Tibial nerve (tissue), 4 donors: ENCODE measurements at places on chromosomes 7 and 10.

- no peak for DNase-seq
Measured at GRCh38 chr10:111475720-111476119, 398.9 kb downstream of the ADRA2A start.

GRCh38 chr10:121059351-121059750 lies 208.2 kb downstream of the WDR11 start:
- DNase-seq: no peak

DNA sequence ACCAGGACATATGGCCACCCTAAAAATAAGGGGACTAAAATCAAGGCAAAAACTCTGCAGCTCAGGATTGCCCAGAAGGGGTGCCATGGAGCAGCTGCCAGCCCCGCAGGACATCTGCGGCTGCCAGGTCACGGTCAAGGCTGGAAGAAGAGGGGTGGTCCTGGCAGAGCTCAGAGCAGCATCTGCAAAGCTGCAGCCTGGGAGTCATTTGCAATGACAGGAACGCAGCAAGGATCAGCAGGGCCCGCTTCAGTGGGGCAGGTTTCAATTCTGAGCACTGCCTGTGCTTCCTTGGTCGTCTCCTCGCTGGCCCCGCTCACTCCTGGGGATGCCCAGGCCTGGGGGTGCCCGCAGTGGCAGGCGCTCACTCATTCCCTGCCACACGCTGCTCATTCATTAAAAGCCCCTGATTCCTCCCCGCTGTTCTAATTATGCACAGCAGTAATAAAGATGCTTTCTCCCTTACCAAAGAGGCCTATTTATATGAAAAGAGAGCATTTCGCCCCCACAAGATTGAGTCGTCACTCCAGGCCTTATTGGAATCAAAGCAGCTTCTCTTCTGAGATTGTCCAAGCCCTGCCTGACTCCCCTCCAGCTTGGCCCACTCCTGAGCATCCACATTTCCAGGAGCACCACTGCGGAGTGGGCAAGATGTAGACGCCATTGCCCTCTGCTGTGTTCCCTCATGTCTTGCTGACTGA lies 4.6 kb downstream of the HSPA12A start:
- no peak for DNase-seq

- no peak for DNase-seq
Measured at GRCh38 chr7:36296284-36296683, 93.4 kb upstream of the ANLN start.

- no peak for DNase-seq
Measured at GRCh38 chr10:123549761-123550454, 116.2 kb upstream of the GPR26 start.

DNA sequence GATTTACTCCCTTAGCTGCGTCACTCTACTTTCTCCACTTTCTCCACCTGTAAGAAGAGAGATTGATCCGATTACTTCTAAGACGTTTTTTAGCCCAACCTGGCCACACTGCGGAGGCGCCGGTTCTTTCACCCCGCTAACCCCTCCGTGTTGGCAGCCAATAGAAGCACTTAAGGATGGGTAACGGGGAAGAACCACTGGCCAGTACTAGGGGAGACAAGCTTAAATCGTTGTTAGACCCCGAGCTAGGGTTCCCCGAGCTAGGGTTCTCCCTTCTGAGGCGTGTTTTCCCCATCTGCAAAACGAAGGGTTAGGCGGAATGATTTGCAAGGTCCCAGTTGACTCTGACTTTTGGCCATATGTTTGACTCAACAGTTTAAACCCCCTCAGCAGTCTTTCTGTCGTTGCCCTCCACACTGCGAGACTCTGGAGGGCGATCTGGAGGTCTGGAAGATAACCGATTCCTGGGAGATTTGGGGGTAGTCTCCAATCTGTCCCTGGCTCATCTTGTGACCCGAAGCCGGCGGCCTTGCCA lies 644 bp downstream of the UMAD1 start:
- DNase-seq: no peak

- peak; percentile 54 for DNase-seq
Measured at GRCh38 chr10:44334621-44335184, 50.2 kb downstream of the CXCL12 start.

DNA sequence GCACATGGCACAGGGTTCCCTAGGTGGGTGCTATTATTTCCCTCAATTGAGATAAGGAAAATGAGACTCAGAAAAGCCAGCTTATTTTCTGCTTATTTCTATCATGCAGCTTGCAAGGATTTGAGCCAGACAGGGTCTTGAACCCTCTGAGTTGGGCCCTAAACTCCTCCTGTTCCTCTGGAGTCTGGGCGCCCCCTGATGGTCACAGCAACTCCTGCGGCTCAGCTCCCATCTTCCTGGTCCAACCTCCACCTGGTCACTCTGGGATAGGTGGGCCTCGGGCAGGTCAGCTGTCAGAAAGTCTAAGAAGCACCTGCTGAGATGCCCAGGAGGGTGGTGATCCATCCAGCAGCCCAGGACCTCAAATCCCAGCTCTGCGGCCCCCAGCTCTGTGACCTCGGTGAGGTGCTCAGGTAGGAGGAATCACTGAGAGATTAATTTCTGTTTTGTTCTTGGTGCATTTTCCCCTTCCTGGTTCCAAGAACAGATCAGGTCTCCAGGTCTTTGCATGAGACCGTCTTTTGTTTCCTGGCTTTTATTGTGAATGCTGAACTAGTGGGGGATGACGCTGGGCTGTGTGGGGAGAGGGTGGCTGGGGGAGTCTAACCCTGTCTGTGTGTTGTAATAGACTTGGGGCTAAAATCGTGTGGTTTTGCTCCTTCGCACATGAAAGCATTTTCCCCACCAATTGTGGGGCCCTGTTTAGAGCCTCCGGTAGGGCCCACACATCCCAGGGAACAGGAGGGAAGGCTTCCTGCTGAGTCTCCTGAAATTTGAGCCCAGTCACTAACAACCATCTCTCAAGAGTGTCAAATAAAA lies 32.8 kb downstream of the TMEM130 start:
- no peak for DNase-seq

GRCh38 chr10:130932326-130933007 lies 379.1 kb downstream of the TCERG1L start:
- DNase-seq: no peak
